ENCODE measurements at places on chromosomes 16 and 17.

GRCh38 chr17:2770129-2770528 is 20.7 kb upstream of the CCDC92B start:
- ATAC-seq: no peak

GRCh38 chr17:40938981-40939380 is 1.5 kb upstream of the KRT23 start:
- ATAC-seq: no peak

DNA sequence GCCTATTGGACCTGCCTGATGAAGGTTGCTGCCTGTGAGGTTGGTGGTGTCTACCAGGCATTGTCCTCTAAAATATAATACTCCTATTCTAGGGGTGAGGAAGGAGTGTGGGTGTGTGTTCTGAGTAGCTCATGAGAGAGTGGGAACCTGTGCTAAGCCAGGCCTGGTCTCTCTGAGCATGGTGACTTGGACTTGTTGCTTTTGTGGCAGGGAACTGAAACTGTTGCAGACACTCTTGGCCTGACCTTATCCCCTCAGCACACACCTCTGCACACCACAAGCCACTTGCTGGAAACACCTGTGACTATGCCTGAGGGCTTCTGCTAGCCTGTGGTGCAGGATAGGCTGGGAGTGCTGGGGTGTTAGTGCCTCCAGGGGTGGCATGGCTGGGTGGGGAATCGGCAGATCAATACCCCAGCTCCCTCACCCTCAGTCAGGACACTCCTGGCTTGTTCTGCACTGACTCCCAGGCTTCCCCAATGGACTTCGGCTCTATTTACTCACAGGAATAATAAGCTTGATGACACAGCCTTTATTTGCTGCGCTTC is 29.9 kb downstream of the PLCG2 start:
- ATAC-seq: peak; percentile 71

DNA sequence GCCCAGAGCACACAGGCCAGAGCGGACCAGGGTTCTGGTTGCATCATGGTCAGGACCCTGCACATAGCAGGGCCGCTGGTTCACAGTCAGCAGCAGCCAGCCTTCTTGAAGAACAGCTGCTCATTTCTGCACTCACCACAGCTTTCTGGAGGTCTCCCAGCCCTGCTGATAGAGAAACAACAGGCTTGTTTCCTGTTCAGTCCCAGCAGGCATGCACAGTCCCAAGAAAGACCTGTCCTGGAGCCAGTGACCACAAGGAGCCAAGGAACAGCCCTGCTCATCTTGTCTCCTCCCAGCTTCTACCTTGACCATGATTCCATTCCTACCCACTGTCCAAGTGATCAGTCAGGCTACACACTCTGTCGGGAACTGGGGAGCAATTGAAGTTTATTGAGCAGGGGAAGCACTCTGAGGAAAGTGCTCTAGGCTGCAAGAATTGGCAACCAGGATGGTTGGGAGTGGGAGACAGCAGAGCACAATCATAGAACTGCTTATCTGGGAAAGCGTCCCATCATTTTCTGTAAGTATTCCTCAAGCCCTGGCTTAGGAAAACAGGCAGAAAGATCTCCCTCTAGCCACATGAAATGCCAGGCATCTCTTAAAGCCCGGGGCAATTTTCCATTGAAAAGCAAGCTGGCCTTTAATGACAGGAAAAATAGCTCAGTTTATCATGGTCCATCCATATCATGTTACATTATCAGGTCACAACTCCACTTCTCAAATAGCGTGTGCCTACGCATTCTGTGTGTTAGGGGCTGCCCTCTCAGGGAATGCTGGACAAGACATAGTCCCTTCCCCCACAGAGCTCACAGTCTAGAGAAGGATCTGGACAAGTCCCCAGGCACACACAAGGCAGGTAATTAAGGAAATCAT is 155.4 kb upstream of the FOXF1 start:
- ATAC-seq: no peak

- peak; percentile 34 for ATAC-seq
Observed at GRCh38 chr17:78724544-78724943, 57.5 kb downstream of the CYTH1 start.

- no peak for ATAC-seq
Observed at GRCh38 chr16:2910441-2910969, 1.2 kb upstream of the FLYWCH1 start.

DNA sequence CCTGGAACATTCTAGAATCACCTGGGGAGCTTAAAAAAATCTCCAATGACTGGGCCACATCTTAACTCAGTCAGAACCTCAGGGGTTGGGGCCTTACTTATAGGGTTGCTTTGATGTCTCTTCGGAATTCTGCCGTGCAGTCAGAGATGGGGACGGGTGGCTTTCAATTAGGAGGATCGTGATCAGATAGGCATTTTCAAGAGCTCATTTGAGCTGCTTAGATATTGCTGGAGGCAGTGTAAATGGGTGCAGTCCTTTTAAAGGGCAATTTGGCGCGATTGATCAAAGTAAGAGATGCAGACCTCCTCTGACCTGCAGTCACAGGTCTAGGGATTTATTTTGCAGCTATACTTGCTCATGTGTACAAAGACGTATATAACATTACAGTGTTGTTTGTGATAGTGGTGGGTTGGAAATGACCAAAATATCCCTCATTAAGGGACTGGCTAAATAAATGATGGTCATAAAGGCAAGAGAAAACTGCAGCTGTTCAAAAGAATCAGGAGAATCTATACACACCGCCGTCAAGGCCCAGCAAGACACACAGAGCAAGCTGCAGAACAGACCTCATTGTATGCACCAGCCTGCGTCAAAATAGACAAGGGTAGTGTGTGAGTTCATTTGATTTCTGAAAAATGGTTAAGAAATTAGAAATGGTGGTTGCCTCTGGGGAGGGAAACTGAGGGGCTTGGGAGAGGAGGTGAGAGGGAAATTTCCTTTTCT is 6.3 kb upstream of the KCNG4 start:
- ATAC-seq: no peak

- ATAC-seq: no peak
Observed at GRCh38 chr17:64439956-64440355, 9.0 kb upstream of the MILR1 start.

DNA sequence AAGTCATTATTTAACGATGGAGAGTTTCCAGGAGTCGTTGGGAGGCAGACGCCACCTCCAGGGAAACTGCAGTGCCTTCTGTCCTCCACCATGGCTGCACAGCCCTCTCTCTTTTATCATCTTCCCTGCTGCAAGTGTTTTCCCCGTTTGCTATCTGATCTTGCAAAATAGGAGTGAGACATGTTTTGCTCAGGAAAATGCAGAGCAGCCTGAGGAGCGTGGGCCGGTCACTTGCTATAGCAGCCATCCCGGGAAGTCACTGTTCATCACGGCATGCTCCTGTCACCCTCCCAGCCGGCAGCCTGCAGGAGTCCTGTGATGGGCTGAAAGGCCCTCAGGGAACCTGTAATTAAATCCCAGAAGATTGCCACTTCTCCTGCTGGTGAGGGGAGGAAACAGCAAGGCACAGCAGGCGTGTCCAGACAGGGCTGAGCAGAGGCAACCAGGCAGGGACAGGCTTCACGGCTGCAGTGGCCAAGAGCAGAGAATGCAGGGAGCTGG is 143.1 kb downstream of the GSG1L start:
- ATAC-seq: peak; percentile 77

DNA sequence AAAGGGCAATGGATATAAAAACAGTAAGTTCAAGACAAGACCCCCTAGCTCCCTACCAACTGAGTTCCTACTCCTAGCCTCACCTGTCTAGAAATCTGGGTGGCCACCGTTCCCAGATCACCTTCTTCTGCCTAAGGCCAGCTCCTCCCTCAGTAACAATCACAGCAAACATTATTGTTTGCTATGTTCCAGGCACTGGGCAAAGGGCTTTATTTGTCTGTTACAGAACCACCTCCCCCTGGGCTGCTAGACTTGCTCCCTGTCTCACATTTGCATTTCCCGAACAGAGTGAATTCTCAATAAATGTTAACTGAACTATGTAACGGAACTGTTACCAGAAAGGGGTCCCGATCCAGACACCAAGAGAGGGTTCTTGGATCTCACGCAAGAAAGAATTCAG is 6.8 kb downstream of the LRRC3C start:
- ATAC-seq: no peak

DNA sequence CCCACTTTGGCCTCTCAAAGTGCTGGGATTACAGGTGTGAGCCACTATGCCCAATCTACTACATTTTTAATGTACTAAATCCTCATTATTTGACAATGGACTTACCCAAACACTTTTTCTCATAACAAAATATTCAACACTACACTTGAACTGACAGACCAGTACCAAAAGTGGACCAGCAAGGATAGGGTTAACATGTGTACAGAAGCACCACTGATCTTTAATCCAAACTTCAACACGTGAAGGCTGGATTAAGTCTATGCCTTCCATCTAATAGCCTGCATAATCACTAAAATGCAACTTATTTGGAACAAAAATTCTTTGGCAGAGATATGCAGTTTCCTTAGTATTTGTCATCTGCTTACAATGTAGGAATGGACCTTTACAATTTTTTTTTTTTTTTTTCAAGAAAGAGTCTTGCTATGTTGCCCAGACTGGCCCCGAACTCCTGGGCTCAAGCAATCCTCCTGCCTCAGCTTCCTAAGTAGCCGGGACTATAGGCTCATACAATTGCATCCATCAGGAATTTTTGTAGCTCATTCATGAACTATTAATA is 60.0 kb upstream of the BCAR1 start:
- no peak for ATAC-seq

- ATAC-seq: peak; percentile 90
Observed at GRCh38 chr16:82628088-82628423, 1.3 kb downstream of the CDH13 start.

GRCh38 chr16:66926171-66926947 is 1.0 kb upstream of the RRAD start:
- ATAC-seq: no peak

DNA sequence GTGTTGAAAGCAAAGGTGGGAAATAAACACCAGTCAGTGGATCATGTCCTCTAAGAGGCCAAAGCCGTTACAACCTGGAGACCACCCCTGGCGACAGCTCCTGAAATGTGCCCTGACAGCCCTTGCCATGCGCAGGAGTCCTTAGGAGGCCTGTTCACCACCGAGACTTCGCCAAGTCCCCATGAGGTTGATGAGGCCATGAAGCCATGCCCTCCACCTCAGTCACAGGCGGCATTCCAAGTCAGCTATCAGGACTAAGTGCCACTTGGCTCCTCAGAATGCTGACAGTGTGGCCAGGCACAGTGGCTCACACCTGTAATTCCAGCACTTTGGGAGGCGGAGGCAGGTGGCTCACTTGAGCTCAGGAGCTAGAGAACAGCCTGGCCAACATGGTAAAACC is 27.1 kb downstream of the ADAM11 start:
- no peak for ATAC-seq

DNA sequence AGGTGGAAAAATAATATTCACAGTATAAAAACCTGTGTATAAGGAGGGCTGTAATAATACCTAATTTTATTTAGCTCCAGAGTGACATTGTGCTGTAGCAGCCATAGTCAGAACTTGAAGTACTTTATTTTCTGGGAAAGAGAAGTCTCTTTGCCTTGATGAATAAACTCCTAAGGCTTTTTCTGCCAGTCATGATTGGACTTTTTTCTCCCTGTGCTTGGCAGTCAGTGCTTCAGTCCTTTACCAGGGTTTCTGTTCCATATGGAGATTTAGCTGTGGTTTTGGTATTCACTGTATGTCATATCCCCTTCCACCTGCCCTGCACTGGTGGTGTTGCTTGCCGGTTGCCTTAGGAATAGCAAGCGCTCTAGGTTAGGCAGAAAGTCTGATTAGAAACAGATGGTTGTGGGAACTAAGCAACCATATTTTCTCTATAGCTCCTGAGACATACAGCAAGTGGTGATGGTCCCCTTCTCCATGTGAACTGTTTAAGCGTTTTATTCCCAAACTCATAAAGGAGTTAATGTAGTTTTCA is 24.7 kb downstream of the DDX42 start:
- ATAC-seq: no peak

- no peak for ATAC-seq
Observed at GRCh38 chr16:50598256-50598894, 50.2 kb downstream of the NKD1 start.

GRCh38 chr16:53761962-53762703 is 58.2 kb downstream of the FTO start:
- no peak for ATAC-seq

DNA sequence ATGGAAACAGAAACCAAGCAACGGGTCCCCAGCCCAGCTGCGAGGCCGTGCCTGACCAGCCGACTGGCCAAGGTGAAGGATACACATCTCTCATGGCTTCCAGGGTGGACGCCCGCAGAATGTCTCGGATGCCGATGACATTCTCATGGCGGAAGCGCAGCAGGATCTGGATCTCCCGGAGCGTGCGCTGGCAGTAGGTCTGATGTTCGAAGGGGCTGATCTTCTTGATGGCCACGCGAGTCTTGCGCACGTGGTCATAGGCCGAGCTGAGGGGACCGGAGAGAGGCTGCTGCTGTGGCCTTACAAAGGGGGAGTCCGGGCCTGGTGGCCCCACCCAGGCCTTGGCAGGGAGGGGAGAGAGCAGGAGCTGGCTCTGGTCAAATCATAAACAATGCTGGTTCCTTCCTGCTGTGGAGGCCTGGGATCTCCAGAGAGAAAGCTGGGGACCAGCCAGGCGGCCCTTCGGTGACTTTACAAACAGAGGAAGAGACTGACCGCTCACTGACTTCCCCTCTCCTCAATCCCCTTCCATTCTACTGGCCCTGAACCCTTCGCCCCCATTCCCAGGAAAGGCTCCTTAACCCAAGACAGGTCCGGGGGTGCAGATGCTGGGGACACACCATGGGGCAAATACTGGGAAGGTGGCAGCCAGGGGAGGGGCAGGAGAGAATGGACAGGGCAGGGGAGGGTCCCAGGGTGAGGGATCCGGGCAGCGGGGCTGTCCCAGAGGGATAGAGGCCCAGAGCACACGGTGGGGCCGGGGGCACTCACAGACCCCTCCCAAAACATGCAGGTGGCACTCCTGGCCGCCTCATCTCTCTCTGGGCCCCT is 1.1 kb downstream of the MAPK3 start:
- peak; percentile 17 for ATAC-seq

DNA sequence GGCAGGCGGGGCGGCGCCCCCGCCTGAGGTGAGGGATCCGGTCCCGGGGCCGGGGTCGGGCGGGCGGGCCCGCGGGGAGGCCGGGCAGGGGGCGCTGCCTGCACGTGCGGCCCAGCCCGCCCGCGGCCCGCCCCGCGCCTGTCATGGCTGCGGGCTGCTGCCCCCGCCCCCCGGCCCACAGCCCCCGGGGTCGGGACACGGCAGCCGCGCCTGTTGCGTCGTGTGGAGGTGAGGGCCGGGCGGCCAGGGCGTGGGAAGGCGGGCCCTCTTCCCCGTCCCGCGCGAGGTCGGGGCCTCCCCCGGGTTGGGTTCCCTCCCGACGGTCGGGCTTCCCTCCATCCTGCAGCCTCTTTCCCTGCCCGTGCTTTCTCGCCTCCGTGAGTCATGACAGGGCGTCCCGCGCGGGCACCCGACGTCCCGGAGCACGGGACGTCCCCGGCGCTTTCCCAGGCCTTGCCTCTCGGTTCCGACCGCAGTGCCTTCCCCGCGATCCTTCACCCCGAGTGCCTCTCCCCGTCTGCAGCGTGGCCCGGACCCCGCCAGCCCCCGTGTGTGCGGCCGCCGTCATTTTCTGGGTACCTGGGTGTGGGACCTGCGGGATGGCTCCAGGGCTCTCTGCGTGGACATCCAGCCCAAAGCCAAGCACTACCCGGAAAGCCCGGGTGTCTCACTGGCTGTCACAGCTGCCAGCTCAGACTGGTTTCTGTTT is 76.7 kb downstream of the CHD9 start:
- ATAC-seq: peak; percentile 54

All from esophagus mucosa (tissue), 1 donor.